ENCODE measurements at places on chromosomes 2 and 18.
A peak's percentile ranks its signal among the peaks of the same experiment; 100 is the strongest.

DNA sequence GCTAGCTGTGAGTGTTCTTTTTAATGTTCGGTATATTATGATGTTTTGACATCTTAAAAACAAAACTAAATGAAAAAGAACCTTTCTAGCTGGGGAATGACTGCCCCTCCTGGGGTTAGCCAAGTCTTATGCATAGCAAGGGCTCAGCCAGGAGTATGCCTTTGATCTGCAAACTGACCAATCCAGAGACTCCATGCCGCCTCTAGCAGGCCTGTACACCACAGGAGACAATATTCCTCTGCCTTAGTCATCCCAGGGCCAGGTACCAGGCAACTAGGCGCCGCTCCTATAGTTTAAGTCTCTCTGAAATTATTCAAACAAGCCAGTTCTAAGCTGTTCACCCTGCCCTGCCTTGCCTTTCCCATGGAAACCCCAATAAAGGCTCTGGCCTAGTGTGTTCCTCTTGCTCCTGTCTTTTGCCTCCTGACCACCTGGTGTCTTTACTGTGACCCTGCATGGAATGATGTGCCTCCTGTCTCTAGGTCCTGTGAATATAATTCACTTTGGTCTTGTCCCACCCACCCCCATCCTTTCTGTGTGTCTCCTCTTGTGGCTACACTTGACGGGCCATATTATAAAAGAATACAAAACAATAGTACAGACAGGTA is 52.0 kb upstream of the CHN1 start:
- no peak for DNase-seq

- no peak for DNase-seq
Measured at GRCh38 chr2:101473911-101474701, 806 bp downstream of the RFX8 start.

GRCh38 chr2:100391735-100392515 is 25.5 kb downstream of the CHST10 start:
- no peak for DNase-seq

GRCh38 chr2:172693037-172693436 is 42.6 kb upstream of the RAPGEF4 start:
- DNase-seq = no peak

DNA sequence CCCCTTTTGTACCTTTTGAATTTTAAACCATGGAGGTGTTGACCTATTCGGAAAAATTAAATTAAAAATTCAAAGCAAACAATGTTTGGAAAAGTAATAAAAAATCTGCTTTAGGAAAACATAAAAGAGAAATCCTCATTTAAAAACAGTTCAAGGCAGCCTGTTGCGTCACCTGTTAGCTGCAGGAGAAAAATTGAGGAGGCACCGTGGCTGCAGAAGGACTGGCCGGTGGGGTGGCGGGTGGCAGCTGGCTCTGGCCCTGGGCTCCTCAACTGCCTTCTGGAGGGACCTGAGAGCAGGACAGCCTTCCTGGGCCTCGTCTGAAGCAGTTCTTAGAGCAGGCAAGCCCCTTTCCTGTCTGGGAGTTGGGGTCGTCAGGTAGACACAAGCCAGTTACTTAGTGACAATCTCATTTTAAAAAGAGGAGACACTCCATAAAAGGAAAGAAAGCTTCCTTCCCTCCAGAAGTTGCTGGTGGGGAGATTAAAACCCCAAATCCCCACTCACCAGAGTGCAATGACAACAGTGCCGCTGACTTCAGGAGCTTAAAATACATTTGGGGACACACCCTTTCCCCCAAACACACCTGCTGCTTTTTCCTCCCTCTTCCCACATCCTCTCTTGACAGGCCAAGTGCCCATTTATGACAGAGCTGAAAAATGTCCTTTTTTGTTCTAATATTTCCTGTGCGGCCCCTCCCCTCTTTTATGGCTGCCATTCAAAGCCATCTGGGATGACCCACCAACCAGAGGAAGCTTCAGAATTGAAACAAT is 9.7 kb downstream of the ZBTB7C start:
- no peak for DNase-seq

- DNase-seq = peak; percentile 58
Measured at GRCh38 chr2:217785544-217786045, 217.2 kb downstream of the TNS1 start.
